ENCODE measurements at places on chromosomes 1 and 21.

DNA sequence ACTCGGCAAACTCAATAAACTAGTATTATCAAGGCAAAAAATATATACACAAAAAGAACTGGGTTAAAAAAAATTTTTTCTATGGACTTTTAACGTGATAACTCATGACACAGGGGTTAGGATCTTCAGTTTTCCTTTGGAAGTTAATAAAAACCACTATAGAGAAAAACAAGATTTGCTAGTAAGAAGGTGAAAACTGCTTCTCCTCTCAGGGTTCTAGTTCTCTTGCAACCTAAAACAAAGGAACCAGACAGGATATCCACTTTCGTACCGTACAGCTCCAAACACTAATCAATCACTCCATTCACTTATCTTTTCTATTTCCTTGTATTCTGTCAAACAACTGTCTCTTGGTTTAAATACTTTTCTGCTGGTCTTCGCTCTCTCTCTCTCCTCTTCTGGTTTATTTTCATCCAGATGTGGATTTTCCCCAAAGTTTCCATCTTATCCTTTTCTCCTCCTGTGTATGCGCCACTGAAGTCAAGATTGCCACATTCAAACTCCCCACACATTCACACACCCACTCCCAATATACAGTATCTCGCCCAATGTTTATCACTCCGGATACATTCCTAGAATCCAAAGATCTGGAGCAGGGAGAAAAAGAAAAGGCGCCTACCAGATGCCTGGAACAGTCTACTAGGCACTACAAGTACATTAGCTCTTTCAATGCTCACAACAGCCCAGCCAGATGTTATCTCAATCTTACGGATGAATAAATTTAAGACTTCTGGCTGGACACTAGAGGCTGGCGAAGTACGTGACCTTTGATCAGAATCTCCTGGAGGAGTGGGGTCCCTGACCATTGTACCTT lies 775 bp upstream of the PRPF38B start:
- H3K27me3 ChIP-seq, result no peaks in the 10 kb centered on the region
- peak overlapping the region; percentile 96 for H3K27ac ChIP-seq
- H3K36me3 ChIP-seq, result peaks cover 11% of the 10 kb centered on the region
- peaks cover 2% of the 10 kb centered on the region for H3K4me1 ChIP-seq

- H3K4me1 ChIP-seq, result peaks cover 7% of the 10 kb centered on the region
- no peaks in the 10 kb centered on the region for H3K36me3 ChIP-seq
- H3K4me3 ChIP-seq, result peak overlapping the region; percentile 91
- no peaks in the 10 kb centered on the region for H3K27me3 ChIP-seq
- no peak for DNase-seq
These were observed 2.5 kb downstream of the CDC42BPA start for GRCh38 chr1:227315629-227316346.

DNA sequence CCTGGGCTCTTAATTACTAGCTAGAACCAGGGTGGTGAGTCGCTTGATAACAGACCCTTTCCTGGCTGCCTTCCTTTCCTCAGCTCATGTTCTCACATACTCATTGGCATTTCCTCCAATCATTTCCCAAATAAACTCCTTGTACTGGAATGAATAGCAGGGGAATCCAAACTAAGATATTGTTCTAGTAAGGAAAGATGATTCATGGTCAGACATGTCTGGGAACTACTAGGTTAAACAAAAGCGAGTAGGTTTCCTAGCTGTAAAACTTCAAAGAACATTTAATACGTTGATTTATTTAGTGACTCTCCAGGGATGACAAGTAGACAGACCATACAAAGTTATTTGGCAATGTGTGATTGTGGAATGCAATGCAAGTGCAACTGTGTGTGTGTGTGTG lies 121.2 kb upstream of the KCNJ6 start:
- H3K4me1 ChIP-seq, result no peaks in the 10 kb centered on the region
- no peak overlapping the region for H3K27ac ChIP-seq
- no peaks in the 10 kb centered on the region for H3K36me3 ChIP-seq
- DNase-seq, result no peak
- no peaks in the 10 kb centered on the region for H3K27me3 ChIP-seq

DNA sequence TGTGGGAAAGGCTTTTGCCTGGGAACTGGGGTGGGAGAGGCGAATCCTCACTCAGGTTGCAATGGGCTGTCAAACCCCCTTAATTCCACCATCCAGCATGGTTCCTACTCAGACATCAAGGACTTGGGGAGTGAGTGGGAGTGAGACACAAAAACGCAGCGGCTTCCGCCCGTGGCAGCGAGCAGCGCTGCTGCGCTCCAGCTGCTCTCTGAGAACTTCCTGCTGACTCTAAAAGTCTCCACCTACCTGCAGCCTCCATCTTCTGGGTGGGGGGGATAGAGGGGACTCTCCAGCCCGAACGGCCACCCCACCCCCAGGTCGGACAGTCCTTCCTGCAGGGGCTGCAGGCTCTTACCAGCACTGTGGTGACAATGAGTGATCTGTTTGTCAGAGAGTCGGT lies 184.4 kb downstream of the GRIK3 start:
- DNase-seq, result no peak
- H3K4me3 ChIP-seq, result no peak overlapping the region
- no peaks in the 10 kb centered on the region for H3K36me3 ChIP-seq
- no peak overlapping the region for H3K27ac ChIP-seq
- H3K27me3 ChIP-seq, result no peaks in the 10 kb centered on the region

DNA sequence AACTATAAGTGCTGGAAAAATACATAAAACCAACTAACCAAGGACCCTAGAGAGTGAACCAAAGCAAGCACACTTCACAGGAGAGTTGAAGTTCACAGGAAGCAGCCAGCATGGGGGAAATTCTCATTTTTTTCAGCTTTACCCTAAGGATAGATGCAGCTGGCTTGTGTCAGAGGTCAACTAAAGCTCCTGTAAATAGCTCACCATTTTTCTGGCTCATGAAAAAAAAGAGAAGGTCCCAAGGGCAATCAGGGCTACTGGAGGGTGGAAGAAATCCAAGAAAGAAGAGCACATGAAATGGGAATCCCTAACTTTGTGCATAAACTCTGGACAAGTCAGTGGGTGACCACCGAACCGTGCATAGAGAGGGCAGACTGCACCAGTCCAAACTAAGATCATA lies 58.3 kb downstream of the KCNJ15 start:
- no peak overlapping the region for H3K4me3 ChIP-seq
- H3K27me3 ChIP-seq, result no peaks in the 10 kb centered on the region
- H3K27ac ChIP-seq, result no peak overlapping the region
- H3K4me1 ChIP-seq, result no peaks in the 10 kb centered on the region
- DNase-seq, result no peak
- H3K36me3 ChIP-seq, result no peaks in the 10 kb centered on the region

- no peak for DNase-seq
- H3K4me3 ChIP-seq, result no peak overlapping the region
- no peaks in the 10 kb centered on the region for H3K27me3 ChIP-seq
- H3K4me1 ChIP-seq, result no peaks in the 10 kb centered on the region
These were observed 63.6 kb downstream of the CAMTA1 start for GRCh38 chr1:6848816-6849215.

DNA sequence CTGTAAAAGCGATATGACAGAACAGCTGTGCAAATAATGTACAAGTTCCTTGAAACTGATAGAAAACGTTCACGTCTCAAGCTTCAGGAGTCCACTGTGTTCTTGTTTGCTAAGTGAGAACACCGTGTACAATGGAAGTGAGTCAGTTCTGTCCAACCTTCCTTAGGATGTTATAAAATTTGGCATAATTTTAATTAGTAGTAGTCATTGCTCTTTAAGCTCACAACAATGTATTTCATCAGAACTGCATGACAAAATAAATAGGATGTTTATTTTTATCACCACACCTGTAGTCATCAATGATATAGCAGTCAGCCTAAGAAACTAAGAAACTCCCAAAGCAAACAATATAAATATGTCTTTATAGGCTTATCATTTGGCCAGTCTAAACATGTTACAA lies 53.0 kb downstream of the RGS2 start:
- H3K27ac ChIP-seq, result no peak overlapping the region
- no peaks in the 10 kb centered on the region for H3K27me3 ChIP-seq
- H3K4me3 ChIP-seq, result no peak overlapping the region
- DNase-seq, result no peak

GRCh38 chr1:19739628-19740027 lies 60.1 kb downstream of the TMCO4 start:
- no peak overlapping the region for H3K4me3 ChIP-seq
- DNase-seq, result no peak
- H3K27me3 ChIP-seq, result no peaks in the 10 kb centered on the region
- H3K36me3 ChIP-seq, result no peaks in the 10 kb centered on the region
- no peak overlapping the region for H3K27ac ChIP-seq

DNA sequence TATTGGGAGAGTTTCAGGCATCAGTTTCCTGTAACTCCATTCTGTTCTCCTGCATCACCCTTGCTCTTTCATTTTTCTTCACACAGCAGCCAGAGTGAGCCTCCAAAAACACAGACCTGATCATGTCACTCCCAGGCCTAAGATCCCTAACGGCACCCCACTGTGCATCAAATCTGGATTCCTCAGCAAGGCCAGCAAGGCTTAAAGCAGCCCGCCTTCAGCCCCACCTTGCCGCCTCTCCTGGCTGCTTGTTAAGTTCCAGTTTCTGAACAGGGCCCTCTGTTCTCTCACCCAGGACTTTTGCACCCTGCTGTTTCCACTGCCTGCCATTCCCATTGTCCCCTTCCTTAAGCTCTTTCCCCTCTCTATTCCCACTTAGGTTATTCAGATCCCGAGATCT lies 29.3 kb downstream of the C1orf116 start:
- 0 out of 2 replicates have a peak, but pooled peaks cover 2% of the 10 kb centered on the region for H3K4me1 ChIP-seq
- H3K27me3 ChIP-seq, result no peaks in the 10 kb centered on the region
- no peak for DNase-seq
- no peaks in the 10 kb centered on the region for H3K36me3 ChIP-seq
- no peak overlapping the region for H3K4me3 ChIP-seq

- H3K27ac ChIP-seq, result no peak overlapping the region
- H3K36me3 ChIP-seq, result no peaks in the 10 kb centered on the region
- H3K27me3 ChIP-seq, result peaks cover 9% of the 10 kb centered on the region
- H3K4me3 ChIP-seq, result no peak overlapping the region
These were observed 7.0 kb downstream of the EGLN1 start for GRCh38 chr1:231415018-231415583.

DNA sequence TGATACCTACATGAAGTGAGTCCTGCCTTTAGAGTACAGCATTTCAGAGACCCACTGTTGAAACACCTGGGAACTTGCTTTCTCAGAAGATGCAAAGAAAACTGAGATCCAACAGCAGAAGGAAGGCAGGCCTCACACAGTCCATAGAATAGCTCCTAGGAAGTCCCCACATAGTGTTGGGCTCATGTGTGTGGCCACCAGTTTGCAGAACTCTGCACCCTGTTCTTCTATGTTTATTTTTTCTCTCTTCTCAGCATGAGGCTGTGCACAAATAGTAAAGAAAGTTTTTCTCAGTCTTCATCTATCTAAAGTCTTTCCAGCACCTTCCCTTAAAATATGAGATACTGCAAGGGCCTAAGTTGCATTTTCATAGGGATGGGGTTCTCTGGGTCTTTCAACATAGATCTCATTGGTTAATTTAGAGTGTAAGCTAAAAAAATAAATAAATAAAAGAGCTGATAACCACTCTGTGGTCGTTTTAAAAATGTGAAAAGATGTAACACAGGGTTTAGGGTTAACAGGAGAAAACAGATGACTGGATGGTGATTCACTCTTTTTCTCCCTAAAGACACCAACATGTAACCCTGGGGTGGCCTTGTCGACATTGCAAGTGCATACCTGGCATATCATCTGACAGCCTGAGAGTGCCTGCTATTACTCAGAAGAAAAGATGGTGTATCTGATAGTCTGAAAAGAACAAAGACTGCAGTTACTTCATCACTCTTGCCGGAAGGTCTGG lies 94.6 kb downstream of the ZC3H11B start:
- H3K4me3 ChIP-seq, result no peak overlapping the region
- no peak overlapping the region for H3K27ac ChIP-seq
- no peak for DNase-seq
- no peaks in the 10 kb centered on the region for H3K4me1 ChIP-seq

Measured in H1 (cell line).